ENCODE measurements at places on chromosomes 16 and 17.
A peak's percentile ranks its signal among the peaks of the same experiment; 100 is the strongest.

DNA sequence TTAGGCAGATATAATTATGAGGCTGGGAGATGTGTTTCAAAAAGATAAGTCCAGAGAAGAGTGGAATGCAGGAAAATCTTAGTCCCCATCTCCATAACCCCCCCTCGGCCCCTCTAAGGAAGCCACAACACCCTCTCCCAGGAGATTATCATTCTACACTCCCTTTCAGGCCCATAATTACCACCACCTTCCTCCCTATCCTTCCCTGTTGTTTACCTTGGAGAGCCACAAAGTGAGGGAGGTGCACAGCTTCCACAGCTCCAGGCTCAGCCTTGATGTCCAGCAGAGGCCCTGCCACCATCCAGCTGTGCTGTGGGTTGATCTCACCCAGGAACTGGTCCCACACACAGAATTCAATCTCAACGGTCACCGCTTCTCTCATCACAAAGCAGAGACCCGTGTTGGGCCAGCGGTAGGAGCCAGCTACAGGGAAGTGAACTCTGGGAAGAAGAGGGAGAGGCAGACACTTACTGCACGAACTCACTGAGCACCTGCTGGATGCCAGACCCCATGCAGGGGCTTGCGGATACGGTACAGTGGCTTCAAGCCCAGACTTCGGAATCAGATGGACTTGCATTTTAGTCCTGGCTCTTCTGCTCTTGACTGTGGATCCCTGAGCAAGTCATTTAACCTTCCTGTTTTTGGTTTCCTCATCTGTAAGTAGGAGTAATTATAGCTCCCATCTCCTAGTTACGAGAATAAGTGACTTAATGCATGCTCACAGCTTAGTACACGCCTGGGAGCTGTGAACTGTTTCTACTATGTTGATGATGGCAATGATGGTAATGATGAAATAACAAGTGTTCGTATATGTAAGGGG lies 44.1 kb downstream of the MIS12 start:
- DNase-seq, result no peak

- no peak for DNase-seq
Measured at GRCh38 chr17:58382872-58383242, 30.9 kb upstream of the SUPT4H1 start.

- no peak for DNase-seq
Measured at GRCh38 chr17:49292901-49293300, 62.3 kb upstream of the PHOSPHO1 start.

GRCh38 chr17:48055531-48056245 lies 7.5 kb downstream of the NFE2L1 start:
- no peak for DNase-seq

GRCh38 chr16:80585764-80586163 lies 45.0 kb downstream of the DYNLRB2 start:
- no peak for DNase-seq

DNA sequence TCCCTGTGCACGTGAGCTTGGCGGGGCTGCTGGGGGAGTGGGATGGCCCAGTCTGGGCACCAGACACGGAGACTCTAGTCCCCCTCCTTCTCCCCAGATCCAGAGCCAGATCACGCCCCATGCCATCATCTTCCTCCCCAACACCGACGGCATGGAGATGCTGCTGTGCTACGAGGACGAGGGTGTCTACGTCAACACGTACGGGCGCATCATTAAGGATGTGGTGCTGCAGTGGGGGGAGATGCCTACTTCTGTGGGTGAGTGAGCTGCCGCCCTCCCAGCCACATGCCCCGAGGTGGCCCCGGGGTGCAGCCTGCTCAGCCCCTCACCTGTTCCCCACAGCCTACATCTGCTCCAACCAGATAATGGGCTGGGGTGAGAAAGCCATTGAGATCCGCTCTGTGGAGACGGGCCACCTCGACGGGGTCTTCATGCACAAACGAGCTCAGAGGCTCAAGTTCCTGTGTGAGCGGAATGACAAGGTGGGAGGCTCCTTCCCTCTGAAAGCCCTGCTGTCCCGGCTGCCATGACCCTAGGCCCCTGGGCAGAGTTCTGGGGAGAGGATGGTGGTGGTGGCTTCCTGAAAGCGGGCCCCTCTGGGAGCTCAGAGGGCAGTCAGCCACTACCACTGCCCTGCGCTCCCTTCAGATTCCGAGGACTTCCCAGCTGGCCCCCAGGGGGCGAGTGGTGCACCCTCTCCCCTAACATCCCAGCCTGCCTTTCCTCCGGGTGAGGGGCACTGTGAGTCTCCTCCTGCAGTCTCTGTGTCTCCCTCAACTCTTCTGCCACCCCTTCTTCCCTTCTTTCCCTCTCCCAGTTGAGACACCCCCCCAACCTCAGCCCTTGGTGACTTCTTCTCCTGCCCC lies 2.8 kb upstream of the C17orf107 start:
- DNase-seq, result no peak

DNA sequence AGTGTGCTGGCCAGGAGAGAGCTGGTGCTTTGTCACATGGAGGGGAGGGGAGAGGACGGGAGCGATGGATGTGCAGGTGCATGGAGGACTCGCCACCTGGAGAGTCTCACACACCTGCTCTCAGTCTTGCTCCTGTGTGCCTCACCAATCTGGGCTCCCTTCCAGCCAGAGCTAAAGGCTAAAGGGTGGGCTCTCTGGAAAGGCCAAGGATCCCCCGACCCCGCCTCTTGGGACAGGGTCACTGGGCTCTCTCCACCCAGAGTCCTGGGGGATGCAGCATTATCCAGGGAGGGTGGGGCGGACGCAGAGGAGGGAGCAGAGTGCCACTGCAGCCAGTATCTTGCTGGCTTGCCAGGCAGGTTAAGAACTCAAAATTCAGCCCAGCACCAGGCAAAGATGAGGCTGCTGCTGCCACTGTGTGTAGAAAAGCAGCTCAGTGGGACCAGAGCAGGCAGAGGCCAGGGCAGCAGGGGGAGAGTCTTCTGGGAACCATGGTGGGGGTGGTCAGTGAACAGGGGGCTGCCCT lies 5.4 kb upstream of the STAT5B start:
- DNase-seq, result peak; percentile 33

DNA sequence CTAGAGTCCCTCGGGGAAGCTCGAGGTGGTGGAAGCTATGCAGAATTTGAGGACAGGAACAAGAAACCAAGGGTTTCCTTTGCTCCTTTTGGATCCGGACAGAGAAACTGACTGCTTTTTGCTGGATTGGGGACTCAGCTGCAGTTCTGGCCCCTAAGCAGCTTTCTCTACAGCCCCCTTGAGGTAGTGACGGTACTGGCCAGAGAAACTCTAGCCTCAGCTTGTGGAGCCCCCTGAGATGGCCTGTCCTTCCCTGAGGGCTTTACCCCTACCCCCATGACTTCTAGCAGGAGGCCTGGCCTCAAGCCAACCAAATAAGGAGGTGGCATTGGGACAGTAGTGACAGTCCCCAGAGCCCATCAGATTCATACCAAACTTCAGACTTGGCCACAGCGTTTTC lies 118.1 kb downstream of the IRX5 start:
- DNase-seq, result no peak

DNA sequence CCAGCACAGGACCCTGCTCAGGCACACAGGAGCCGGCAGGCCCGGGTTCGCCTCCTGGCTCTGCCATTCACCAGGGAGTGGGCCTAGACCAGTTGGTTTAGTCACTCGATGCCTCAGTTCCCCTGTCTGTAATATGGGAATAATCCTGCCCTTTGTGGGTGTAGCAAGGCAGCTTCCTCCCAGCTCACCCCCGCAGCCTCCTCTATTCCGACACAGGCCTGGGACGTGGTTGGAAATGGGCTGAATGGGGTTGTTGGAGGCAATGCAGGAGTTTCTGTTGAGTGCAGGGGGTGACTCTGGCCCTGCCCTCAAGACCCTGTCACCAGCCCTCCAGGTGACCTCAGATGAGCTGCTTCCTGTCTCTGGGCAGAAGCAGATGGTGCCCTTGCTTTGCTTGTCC lies 19.8 kb downstream of the SLC5A10 start:
- DNase-seq, result no peak

DNA sequence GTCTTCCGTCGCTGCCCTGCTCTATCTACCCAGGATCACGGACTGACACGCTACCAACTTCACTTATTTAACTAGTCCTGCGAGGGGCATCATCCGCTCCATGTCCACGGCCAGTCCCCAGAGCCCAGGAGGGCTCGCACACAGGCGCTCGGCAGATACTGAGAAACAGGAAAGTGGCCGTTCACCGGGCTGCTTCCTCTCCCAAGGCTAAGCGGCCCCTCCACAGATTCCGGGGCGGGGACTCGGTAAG lies 388 bp downstream of the OXLD1 start:
- DNase-seq, result peak; percentile 58

DNA sequence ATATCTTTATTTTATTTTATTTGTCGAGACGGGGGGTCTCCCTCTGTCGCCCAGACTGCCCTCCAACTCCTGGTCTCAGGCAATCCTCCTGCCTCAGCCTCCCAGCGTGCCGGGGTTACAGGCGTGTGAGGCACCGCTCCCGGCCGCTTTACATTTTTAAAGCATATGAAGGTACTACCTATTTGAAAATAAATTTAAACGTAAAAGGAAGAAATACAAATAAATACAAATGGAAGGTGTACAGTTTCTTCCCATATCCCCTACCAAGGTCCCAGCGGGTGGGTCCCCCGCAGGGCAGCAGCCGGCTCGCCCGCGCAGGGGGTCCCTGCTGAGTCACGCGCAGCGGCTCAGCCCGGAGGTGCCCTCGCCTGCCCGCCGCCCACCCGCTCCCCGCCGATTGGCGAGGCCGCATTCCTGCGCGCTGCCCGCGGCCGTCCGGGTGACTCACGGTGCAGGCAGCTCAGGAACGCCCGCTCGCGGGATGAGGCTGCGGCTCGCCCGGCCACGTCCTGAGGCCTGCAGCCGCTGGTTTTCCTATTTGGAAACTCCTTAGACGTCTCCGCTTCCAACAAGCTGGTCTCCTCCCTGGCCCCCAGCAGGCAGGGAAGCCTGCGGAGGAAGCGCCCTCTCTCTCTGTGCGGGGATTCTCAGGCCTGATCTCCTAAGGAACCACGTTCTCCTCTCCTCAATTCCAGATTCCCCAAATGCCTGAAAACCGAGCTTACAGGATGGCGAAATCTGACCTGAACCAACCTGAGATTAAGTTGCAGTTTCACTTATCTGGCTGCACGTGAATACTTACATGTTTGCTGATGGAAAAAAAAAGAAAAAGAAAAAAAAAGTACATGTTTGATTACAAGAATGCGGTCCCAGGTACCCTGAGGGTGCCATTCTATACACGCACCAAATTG lies 54.8 kb upstream of the MAP3K14 start:
- DNase-seq, result no peak

DNA sequence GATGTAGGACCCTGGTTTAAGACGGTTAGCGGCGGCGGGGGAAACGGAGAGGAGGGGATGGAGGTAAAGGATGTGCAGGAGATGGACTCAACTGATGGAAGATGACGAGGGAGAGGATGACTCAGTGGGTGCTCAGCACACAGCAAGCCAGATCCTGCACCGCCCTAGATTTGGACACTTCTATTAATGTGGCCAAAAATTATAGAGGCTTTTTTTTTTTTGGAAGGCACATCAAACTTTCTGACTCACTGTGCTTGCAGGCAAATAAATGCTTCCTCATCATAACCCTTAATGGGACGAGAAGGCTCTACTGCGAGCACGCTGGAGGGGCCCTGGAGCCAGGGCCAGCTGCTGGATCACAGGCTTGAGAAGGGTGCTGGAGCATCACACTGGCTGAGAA lies 36.0 kb downstream of the RTN4RL1 start:
- DNase-seq, result no peak

DNA sequence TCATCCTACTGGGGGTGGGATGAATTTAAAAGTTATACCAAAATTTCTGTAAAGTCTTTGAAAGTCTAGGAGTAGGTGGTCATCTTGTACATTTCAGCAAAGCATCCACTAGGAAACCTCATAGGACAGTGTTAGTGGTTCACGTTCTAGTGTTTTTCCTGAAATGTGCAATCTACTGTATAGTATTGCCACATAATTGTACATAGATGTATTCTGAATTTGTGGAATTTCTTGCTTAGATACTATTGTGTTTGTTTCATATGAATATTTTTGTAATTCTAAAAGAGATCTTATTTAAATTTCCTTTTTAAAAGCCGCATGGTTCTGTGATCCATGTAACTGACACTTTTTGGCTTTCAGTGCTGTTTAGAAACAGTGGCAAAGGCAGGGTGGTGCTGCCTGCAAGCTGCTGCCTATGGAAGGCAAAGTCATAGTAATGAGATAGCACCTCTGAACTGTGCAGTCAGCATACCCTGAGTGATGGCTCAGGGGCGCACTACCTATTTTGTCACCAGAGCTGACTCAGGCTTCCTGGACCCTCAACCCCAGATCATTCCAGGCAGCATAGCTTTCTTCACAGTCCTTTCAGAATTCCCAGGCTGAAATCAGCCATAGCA lies 193.3 kb downstream of the MRTFB start:
- no peak for DNase-seq

GRCh38 chr17:47875011-47875985 lies 20.7 kb upstream of the SP2 start:
- no peak for DNase-seq

- DNase-seq, result peak; percentile 85
Measured at GRCh38 chr17:79831265-79832217, 7.7 kb downstream of the CBX4 start.

- DNase-seq, result no peak
Measured at GRCh38 chr17:50259477-50260324, 14.6 kb upstream of the TMEM92 start.

DNA sequence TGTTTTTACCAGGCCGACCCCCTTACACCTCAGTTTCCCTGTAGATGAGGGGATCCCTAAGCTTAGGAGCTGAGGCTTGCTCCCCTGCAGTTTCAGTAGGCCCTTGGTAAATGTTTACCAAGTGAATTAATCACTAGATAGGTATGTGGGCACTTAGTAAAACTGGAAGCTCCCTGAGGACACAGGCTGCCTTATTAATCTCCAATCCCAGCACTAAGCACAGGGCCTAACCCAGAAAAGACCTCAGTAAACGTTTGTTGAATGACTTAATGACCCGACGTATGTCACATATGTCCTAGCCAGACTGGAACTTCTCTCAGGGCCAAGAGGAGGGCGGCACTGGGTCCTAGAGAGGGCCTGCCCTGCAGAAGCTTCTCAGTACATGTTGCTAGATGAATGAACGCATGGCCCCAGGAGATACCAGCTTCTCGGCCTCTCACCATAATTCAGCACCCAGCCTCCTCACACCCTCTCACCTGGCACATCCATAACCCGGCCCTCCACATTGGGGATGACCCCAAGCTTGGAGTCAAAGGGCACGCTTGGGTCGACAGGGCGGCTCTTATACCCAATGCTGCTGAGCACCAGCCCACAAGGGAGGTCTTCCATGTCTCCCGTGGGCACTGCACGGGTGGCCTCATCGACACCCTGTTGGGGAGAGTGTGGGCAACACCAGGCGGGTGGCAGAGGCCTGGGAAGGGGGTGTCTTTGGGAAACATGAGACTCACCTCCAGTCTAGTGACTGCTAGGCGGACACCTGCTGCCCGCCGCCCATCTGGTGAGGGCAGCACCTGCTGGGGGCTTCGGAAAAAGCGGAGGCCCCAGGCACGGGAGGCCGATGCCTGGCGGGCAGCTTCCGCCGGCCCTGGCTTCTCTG lies 4.0 kb upstream of the GRIN2C start:
- no peak for DNase-seq

DNA sequence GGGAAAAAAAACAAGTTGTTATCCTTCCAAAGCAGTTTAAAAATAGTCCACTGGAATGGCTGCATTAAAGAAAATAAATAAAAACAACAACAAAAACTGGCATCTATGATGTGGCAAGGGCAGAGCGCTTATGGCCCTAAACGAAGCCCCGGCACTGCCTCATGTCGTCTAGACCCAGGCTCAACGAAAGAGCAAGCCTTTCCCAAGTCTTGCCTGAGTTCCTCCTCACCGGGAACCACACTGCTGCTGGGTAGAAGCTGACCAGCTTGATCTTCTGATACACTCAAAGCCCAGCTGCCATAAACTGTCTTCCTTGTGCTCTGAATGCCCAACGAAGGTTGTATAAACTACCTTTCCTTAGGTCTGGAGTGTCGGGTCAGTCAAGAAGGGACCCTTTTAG lies 37.0 kb downstream of the NDEL1 start:
- DNase-seq, result no peak
